ENCODE measurements at places on chromosomes 7 and 10. TPM values are rescaled to one million over a fixed set of nuclear protein-coding genes. Genes with fewer than 3 reads are reported as not detected.

Gene DPYSL4
- total RNA-seq, result 2.6 TPM

Gene ANKRD1
- total RNA-seq, result not detected

Gene CYP2C19
- total RNA-seq, result not detected

Gene NRF1
- total RNA-seq, result 26.4 TPM

Gene NPVF
- not detected for total RNA-seq

Gene UNC5B
- total RNA-seq, result not detected

Gene NEUROD6
- total RNA-seq, result not detected

DNA sequence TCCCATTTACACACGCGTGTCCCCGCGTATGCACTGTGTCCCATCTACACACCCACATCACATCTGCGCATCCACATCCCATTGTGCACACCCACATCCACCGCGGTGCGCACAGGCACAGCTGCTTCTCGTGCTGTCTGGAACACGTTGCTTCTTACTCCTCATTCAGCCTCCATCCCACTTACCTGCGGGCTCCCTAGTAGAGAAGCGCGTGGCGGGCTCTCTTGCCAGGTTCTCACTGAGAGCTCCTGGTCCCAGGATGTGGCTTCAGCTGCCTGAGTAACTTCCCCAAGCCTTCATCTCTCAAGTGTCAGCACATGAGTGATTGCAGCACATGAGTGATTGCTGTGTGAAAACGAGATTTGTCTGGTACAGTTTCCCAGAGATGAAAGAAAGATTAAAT lies 117.8 kb downstream of the TRRAP start:
- no peak for DNase-seq

- DNase-seq, result no peak
These were observed 161.0 kb downstream of the SEM1 start for GRCh38 chr7:96548664-96549063.

- no peak for DNase-seq
These were observed 108.7 kb downstream of the MKLN1 start for GRCh38 chr7:131436384-131436783.

DNA sequence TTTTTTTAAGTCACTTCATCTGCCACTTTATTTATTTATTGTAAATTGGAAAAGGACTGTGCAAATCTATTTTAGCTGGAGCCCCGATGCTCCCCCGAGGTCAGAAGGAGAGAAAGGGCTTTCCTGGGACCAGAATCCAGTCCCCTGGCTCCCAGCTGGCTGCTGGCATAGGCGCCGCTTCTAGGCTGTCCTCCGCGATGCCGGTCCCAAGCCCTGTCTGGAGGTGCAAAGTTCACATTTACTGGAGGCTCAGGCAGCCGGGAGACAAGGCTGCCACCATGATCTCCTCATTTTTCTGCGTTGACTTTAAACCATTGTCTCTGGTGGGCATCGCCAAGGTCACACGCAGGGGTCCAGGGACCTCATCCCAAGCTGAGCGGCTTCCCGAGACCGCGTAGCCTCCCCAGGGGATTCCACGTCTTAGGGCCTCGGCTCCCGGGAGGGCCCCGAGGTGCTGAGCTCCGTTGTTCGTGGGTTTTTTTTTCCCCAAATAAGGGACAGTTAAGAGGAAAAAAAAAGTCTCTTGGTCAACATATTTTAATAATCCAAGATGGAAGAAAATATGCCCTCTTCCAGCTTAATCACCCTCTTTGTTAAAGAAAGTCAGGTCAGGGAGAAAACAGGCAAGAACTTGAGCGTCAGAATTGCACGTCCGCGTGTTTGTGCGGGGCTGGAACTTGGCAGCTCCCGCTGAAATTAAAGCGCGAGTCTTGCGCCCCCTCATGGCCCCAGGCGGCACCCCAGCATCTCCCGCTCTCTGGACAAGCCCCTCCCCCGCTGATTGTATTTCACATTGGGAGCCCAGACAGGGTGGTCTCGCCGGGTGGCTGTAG lies 11.9 kb downstream of the RGR start:
- peak; percentile 58 for DNase-seq

- DNase-seq, result no peak
These were observed 26.3 kb downstream of the MACROH2A2 start for GRCh38 chr10:70078937-70079336.

DNA sequence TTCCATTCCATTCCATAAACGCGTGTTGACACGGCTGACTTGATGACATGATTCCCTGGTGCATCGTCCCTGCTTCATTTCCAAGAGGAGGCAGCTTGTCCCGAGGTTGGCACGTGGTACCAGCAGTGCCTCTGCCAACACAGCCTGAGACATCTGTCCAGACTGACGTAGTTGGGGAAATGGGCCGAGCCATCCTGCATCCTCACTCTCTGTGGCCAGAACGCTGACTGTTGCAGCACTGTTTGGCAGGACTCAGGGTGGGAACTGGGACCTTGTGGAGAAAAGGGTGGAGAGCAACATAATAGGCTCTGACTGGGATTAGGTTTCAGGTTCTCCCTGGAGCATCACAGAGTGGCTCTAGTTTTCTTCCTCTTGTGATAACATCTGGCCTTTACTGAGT lies 118.6 kb upstream of the BTBD16 start:
- DNase-seq, result no peak

- DNase-seq, result no peak
These were observed 423.6 kb downstream of the PHTF2 start for GRCh38 chr7:78222001-78222751.

DNA sequence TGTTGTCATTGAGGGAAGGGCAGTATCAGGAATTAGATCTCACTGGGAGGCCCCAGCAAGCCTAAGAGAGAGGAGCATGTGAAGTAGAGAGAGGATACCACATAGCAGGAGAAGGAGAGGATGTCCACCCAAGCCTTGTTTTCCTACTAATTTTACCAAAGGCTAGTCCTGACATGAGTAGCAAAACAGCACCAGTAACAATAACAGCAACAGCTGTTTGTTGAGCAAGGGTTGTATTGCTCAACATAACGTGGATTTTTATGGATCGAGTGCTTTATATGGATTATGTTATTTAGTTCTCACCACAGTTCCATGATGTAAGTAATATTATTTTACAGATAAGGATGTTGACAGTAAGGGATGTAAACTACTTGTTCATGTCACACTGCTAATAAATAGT lies 135.2 kb upstream of the DLX6 start:
- DNase-seq, result no peak

- DNase-seq, result no peak
These were observed 656 bp downstream of the VSTM4 start for GRCh38 chr10:49114718-49115014.

Measured in activated CD8-positive, alpha-beta memory T cell treated with anti-CD3 and anti-CD28 coated beads, Interleukin-2, amount 10 ng/mL, durations not matched to agents 7 days and 5 days (primary cell).